ENCODE measurements at places on chromosomes 1 and 21.

GRCh38 chr1:11523261-11523660 lies 44.3 kb downstream of the DISP3 start:
- no peak for DNase-seq

- no peak for DNase-seq
These were observed 370.2 kb downstream of the GPATCH2 start for GRCh38 chr1:217260676-217261075.

DNA sequence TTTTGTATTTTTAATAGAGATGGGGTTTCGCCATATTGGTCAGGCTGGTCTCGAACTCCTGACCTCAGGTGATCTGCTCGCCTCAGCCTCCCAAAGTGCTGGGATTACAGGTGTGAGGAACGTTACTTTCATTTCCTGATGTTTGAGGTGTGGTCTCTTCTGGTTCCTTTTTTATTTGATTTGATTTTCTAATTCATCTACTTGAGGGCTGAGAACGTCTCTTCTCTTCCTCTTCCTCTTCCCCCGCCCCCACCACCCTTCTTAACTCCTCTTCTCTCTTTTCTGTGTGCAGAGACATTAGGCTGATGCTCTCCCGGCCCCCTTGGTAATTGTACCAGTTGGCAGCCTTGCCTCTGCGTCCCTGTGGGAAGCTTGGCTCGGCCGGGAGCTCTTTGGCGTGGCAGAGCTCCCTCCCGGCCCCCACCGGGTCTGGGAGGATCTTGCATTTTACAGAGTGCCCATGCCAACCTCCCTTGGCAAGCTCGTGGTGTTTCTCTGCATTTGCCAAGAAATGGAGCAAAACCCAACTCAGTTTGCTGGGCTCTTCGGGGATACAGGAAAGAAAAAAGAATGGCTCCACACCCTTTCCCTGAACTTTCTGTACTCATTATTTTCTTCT lies 19.9 kb downstream of the CRYAA start:
- DNase-seq: no peak

DNA sequence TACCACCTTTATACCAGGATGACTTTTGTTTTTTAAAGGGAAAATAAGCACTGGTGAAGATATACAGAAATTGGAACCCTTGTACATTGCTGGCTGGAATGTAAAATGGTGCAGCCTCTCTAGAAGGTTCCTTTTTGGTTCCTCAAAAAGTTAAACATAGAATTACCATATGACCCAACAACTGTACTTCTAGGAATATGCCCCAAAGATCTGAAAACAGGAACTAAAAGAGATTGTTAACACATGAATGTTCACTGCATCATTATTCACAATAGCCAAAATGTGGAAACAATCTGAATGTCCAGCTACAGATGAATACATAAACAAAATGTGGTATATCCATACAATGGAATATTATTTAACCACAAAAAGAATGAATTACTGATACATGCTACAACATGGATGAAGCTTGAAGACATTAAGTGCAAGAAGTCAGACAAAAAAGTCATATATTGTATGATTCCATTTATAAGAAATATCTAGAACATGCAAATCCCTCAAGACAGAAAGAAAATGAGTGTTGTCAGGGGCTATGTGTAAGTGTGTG lies 84.9 kb upstream of the DMRTA2 start:
- DNase-seq: no peak

DNA sequence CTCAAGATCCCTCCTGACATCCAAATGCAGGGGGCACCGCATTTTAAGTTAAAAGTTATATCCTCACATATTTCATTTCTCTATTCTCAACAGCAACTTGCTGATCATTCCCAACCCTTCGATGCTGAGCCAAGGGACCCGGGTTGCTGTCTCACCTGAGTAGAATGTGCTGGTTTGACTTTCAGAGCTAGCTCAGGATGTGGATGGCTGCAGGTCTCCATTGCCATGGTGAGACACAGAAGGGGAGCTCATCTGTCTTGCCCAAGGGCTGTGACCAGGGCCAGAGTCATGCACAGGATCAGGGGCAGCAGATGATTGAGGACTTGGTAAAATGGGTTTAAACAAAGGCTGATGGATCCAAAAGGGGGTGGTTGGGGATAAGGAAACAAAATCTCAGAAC lies 112.1 kb downstream of the HMGB4 start:
- DNase-seq: no peak

DNA sequence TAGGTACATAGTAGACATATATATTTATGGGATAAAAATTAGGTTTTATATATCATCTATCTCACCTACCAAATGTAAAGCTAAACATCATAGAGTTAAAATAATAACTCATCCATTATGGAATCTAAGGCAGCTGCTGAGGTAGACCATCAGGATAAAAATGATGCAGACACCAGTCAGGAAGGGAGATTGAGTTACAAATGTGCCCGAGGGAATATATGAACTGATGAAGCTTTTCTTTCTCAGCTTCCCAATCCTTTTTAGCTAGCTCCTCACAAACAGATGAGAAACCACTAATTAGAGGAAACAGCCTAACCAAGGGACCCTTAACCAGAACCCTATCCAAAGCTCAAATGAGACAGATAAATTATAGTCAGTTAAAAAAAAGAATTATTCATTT lies 20.9 kb downstream of the TTLL7 start:
- DNase-seq: no peak

DNA sequence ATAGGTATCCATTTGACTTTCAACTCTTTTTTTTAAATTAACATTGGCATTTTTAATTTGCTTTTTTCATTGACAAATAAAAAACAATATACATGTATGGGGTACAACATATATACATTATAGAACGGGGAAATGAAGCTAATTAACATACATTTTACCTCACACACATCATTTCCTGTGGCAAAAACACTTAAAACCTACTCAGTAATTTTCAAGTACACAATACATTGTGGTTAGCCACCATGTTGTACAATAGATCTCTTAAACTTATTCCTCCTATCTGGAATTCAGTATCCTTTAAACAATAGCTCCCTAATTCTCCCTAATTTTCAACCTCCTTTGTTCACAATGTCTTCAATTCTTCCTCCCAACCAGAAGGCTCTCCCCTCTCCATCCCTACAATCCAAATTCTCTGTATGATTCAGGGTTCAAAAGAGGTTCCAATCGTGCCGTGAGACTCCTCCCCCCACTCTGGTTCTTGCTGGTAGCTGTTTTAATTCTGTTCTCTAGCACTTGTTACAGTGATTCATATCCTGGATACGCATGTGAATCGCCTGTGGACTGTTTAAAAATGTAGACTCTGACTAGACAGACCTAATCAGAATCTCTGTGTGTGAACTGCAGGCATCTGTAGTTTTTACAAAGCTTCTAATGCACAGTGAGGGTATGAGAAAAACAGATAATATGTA lies 87.6 kb upstream of the DUSP10 start:
- DNase-seq: no peak

DNA sequence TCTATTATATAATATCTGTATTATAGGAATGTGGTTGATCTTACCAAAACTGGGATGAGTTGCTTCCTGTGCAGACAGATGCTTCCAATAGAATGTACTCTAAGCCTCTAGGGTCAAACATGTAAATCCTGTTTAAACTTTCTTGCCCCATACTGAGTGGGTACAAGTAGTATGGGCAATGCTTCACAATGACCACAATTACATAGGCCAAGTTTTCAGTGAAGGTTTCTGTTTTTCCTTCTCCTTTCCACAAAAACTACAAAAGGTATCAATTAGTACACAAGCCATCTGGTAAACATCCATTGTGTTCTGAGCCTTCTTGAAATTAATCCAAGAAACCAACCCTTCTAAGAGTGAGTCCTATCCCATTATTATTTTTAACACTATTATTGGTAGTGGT lies 16.8 kb downstream of the OTUD7B start:
- no peak for DNase-seq

DNA sequence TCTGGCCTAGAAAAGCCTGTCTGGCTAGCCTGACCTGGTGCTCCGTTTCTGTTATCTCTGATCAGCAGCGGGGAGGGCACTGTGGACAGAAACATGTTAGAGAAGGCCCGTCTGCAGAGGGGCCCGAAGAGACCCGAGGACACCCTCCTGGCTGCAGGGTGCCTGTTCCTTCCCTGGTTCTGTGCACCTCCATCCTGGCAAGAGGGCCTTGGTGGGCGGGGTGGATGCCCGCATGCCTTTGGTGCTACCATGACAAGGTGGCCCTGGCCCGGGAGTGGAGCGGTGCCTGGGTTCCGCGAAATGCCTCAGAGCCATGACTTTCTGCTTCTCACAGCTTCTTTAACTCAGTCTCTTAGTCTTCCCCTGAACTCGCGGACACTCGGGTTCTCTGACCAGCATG lies 233.6 kb downstream of the CAMTA1 start:
- DNase-seq: no peak

- no peak for DNase-seq
These were observed 106.4 kb downstream of the CTH start for GRCh38 chr1:70517444-70517843.

GRCh38 chr1:229808272-229808671 lies 182.2 kb downstream of the URB2 start:
- no peak for DNase-seq

DNA sequence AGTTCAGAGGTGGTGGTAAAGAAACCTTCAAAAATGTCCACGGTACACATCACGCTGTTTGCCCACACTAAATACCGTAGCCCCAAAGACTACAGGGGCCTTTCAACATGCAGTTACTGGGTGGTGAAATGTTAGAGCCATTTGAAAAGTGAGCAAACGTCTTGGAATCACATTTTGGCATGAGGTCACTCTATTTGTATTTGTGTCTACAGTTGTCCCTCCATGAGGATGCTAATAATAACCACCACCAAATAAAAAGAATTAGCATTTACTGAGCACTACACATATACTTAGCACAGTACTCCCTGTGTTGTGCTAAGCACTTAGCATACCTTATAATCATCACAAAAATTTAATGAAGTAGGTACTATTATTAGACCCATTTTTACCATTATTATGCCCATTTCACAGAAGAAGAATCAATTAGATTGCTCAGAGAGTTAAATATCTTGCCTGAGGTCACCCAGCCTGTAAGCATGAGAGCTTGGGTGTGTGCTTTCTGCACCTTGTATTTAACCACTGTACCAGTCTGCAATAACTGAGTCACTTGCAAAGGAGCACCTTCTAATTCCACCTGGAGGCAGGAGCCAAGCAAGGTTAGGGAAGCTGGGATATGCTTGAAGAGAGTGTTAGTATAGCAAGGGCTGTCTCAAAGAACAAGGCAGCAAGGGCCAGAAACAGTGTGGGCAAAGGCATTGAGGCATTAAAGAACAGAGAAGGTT lies 57.4 kb downstream of the DNTTIP2 start:
- no peak for DNase-seq

DNA sequence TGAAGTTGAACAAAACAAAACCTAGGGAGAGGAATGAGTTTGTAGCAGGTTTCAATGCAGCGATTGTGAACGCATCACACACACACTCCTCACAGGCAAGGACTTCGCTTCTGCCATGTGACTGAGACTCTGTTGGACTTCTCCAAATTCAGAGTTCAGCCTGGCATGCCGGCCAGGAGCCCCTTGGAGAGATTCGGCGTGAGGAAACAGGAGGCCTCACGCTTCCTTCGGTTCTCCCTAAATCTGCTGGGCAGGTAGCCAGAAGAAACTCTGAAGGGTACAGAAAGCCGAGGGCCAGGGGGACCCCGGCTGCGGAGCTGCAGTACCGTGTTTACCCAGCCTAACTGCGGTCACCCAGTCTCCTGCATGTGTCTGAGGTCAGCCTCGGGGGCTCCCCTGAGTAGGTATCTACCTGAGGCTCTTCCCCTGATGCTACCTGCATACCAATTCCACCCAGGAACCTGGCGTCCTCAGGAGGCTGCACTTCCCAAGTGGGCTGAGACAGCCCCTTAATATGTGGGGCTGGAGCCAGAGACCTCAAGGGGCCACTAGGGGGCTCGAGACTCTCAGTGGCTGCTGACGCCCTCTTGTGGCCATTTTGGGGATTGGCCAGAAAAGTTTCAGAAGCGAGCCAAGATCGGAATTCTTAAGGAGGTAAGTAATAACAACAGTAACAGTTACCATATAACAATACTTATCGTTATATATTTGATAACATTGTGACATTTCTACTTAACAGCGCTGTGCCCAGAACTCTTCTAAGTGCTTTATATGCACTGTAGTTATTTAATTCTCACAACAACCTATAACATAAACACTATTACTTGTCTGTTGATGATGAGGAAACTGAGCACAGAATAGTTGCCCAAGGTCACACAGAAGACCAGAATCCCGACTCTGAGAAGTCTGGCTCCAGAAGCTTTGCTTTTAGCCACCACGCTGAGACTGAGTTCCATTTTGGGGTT lies 2.7 kb upstream of the ANXA9 start:
- peak; percentile 77 for DNase-seq

- DNase-seq: no peak
These were observed 157.1 kb upstream of the NRIP1 start for GRCh38 chr21:15221799-15222386.

GRCh38 chr1:156601122-156601830 lies at the start of gene GPATCH4:
GPATCH4 (minus strand) TSS chr1:156601479.
- peak; percentile 60 for DNase-seq
